Uterine smooth muscle cell (primary cell): ENCODE measurements at places on chromosomes 3 and 15. TPM values are rescaled to one million over a fixed set of nuclear protein-coding genes. Genes with fewer than 3 reads are reported as not detected.

TARS3 gene
- total RNA-seq: 11.0 and 14.7 TPM in 2 replicates

KIF7 gene
- 14.1 and 18.0 TPM in 2 replicates for total RNA-seq

FAM81A gene
- total RNA-seq: 0.66 and 1.00 TPM in 2 replicates

CASR gene
- total RNA-seq: not detected in 2 replicates

TP63 gene
- total RNA-seq: under 0.01 and 0.25 TPM in 2 replicates

VPS33B gene
- total RNA-seq: 13.5 and 14.6 TPM in 2 replicates

WNT5A gene
- 4.4 and 8.9 TPM in 2 replicates for total RNA-seq

GOLGA6D gene
- 0.12 TPM in 1 of 2 replicates, not detected in the other for total RNA-seq

PPCDC gene
- total RNA-seq: 9.2 and 16.0 TPM in 2 replicates

COL8A1 gene
- total RNA-seq: 17.8 and 62.4 TPM in 2 replicates

CYP1A2 gene
- total RNA-seq: not detected in 2 replicates

BSN gene
- total RNA-seq: under 0.01 and 0.12 TPM in 2 replicates

PLSCR5 gene
- not detected in 2 replicates for total RNA-seq

LMCD1 gene
- total RNA-seq: 13.4 and 35.6 TPM in 2 replicates

ABHD5 gene
- total RNA-seq: 73.6 and 92.6 TPM in 2 replicates

P2RY14 gene
- total RNA-seq: not detected in 2 replicates

DUOXA2 gene
- total RNA-seq: not detected in 2 replicates

ARL14 gene
- not detected in 2 replicates for total RNA-seq

LMOD3 gene
- total RNA-seq: not detected in 2 replicates

TGM5 gene
- total RNA-seq: not detected in 2 replicates

A4GNT gene
- total RNA-seq: not detected in 2 replicates

SPESP1 gene
- total RNA-seq: 1.2 and 3.2 TPM in 2 replicates

SHISA5 gene
- total RNA-seq: 96.6 and 106 TPM in 2 replicates

CCDC50 gene
- 127 and 134 TPM in 2 replicates for total RNA-seq

GNAT1 gene
- total RNA-seq: not detected in 2 replicates

GALNT15 gene
- 3.4 and 4.6 TPM in 2 replicates for total RNA-seq

FAM174B gene
- total RNA-seq: 0.50 and 1.00 TPM in 2 replicates

GOLGA8A gene
- total RNA-seq: 29.4 and 37.6 TPM in 2 replicates

KNL1 gene
- 11.1 and 43.8 TPM in 2 replicates for total RNA-seq

MINAR1 gene
- 0.66 and 0.75 TPM in 2 replicates for total RNA-seq

RBM6 gene
- 60.4 and 62.8 TPM in 2 replicates for total RNA-seq

CCR9 gene
- total RNA-seq: not detected in 2 replicates
